ENCODE measurements at places on chromosomes 1 and 21.
A peak's percentile ranks its signal among the peaks of the same experiment; 100 is the strongest.

DNA sequence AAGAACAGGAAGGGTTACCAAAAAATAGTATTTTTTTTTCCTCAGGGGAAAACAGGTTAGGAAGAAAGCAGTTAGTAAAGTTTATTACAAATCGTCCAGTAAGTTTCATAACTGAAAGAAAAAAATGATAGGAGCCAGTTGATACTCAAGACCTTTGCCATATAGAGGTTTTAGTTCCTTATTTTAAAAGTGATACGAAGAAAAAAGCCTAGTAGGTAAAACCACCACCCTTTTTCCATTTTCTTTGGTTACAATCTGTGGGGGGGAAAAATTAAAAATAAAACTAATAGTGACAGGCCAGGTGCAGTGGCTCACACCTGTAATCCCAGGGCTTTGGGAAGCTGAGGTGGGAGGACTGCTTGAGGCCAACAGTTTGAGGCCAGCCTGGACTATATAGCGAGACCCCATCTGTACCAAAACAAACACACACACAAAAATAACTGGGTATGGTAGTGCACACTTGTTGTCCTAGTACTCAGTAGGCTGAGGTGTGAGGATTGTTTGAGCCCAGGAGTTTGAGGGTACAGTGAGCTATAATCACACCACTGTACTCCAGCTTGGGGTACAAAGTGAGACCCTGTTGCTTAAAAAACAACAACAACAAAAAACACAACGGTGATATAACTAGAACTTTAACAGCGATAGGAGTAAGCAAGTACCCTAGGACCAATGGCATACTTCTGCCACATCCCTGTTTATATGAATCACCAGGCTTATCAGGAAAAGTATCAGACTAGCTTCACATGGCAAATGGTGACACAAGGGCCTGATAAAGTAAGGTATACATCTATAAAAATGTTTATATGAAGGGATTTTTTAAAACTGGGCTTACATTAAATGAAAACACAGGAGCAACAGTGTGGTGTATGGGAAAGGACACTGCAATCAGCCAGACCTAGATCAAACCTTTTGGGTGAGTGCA lies 5.4 kb downstream of the TMEM59 start:
- no peak for DNase-seq

GRCh38 chr1:21468599-21468998 lies 28.7 kb downstream of the NBPF3 start:
- no peak for DNase-seq

GRCh38 chr1:35062518-35063196 lies 16.5 kb upstream of the ZMYM1 start:
- DNase-seq = peak; percentile 47

GRCh38 chr1:55786396-55786795 lies 571.2 kb upstream of the USP24 start:
- no peak for DNase-seq

DNA sequence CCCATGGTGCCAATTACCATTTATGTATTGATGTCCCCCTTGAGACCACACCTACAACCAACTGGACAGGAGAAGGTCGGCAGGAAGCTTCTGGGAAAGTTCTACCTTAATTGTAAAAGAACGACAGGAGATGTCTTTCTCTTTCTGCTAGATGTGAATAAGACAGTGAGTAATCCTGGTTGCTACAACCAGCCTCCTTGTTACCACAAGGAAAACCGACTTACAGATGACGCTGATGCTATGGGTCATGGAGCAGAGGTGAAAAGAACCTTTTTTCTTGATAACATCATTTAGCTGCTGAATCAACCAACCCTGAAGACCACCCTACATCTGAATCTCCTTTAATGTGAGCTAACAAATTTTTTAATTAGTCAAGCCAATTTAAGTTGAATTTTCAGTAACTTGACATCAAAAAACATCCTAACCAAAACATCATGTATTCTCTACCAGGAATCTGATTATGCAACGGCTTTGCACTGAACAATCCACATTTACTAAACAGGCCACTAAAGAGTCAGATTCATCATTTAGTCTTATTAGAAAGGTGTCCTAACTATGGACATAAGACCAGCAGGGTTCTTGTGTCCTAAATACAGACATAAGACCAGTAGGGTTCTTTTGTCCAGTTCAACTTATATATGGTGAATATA lies 23.0 kb downstream of the RGS2 start:
- DNase-seq = no peak

DNA sequence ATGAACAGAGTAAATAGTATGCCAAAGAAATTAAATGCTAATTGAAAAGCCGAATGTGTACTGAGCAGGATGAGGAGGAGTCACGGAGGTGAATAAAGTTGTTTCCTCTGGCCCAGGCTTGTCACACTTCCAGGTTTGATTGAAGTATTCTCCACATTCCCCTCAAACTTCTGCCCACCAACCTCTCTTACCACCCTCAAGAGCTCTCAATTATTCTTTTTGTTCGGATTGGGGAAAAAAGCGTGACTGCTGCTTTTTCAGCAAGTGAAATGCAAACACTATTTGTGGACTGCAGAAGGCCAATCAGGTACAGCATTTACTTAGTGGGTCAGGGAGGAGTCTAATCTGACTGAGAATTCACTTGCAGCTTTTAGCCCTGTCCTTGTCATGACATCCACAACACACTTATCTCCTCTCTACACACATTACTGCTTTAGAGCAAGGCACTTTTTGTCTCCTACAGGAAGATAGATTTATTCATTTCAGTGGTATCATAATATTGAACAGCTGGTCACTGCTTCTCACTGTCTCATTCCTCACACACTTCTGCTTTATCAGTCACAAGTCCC lies 375.6 kb upstream of the PRMT6 start:
- DNase-seq = no peak

DNA sequence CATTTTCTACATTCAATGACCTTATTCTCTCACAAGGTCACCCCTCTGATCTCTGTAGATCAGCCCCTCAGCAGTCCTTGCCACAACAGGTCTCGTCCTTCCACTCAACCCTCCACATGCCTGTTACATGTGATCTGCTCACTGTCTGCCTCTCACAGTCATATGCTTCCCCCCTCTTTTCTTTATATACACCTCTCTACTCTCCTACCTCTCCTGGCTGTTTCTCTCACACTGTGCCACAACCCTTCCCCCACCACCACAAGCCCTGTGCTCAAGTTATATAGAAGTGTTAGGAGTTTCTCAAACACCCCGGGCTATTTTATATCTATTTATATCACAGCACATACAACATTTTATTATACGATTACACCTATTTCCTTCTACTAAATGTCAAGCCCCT lies 12.6 kb downstream of the B3GALNT2 start:
- DNase-seq = no peak

- peak; percentile 18 for DNase-seq
Observed at GRCh38 chr1:21874778-21875547, 62.1 kb downstream of the HSPG2 start.

- DNase-seq = no peak
Observed at GRCh38 chr21:41302976-41303375, 13.6 kb upstream of the FAM3B start.

- DNase-seq = no peak
Observed at GRCh38 chr1:41695118-41695745, 210.7 kb upstream of the EDN2 start.

DNA sequence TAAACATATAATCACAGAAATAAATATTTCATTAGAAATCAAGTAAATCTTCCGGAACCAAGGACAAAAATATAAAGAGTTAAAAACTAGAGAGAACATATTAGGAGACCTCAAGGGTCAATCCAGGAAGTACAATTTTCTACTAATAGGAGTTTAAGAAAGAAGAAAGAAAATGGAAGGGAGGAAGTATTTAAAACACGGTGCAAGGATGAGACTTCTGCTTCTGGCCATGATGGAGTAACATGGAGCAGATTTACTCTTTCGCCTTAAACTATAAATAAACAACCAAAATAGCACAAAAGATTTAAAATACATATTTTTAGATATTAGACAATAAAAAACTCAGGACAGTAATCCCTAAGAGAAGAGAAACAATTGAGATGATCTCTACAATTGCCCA lies 12.6 kb upstream of the IFNAR1 start:
- no peak for DNase-seq

GRCh38 chr1:10829965-10830515 lies 33.6 kb upstream of the CASZ1 start:
- no peak for DNase-seq

DNA sequence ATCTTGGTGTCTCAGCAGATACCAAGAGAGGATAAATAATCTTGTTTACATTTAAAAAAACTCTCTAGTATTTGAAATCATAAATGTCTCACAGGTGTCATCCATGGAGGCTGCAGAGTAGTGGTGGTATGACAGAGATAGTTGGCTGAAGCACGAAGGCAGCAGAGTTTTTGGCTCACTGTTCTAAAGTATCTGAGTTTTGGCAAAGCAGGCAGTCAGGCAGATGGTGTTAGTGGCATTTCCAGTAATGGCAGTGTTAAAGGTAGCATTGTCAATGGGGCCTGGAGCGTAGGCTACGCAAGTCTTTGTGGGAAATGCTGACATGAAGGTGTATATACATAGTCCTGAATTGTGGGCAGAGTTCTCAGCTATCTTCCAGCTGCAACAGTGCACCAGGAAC lies 68.5 kb upstream of the HSD17B7 start:
- DNase-seq = no peak

DNA sequence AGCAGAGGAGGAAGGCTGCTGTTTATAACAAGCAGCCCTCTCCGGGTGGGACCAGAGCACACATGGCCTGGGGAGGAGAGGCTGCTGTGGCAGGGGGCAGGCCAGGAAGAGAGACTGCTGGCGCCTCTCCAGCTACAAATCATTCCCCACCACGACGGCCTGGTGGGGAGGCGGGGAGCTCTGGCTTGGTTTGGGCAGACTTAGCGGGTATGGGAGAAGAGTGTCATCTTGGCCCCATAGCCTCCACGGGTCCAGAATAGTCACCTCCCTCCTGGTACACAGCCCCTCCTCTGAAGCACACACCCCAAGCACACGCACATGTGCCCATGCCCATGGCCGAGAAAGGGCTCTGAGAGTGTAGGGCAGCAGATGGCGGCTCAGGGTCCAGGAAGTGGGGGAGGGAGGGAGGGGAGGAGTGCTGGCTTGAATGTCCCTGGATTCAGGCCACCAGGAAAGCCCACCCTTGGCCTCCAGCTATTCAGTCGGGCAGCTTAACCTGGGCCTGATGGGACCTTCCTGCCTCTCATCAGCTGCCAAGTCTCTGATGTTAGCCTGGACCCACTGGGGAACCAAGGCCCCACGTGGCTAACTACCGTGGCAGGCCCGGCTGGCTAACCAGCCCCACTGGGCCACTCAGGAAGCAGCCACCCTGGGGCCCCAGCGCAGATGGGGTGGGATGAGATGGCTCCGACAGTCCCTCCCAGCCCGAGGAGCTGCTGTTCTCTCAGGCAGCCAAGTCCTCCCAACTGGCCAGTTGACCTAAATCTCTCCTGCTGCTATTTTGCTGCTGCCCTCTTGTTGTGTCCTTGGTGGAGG lies 10.9 kb downstream of the LRP8 start:
- DNase-seq = peak; percentile 58

GRCh38 chr1:30895944-30896660 lies 12.5 kb downstream of the SDC3 start:
- DNase-seq = no peak

- DNase-seq = no peak
Observed at GRCh38 chr21:22235866-22236590, 1237.8 kb downstream of the NCAM2 start.

- no peak for DNase-seq
Observed at GRCh38 chr1:183533617-183534174, 56.6 kb downstream of the NCF2 start.

- no peak for DNase-seq
Observed at GRCh38 chr1:54798206-54798605, 2.9 kb downstream of the TTC22 start.

DNA sequence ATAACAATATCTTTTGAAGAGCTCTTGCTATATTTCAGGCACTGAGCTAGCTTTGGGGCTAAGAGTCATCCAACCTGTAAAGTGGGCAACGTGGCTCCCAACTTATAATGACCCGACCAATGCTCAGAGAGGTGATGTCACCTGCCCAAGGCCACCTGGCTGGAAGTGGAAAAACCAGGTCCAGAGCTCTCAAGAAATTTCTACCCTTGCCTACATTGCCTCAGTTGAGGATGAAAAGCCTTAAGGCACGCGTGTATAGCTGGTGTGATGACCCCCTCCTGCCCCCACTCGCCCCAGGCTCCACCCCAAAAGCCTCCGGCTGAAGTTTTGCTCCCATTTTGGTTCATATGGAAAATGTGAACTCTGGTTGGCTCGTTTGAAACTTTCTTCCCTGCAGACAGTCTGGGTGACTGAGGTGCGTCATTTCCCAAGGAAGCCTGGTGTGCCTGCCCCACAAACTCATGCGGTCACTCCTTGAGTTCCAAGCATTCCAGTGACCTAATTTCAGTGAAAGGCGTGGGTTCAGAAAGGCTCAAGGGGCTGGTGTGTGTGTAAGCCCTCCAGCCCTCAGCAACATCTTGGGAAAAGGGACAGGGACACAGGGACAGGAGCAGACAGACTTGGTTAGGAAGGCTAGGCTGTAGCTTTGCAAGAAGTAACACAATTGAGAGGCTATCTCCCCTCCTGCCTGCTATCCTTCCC lies 20.5 kb downstream of the HTR1D start:
- no peak for DNase-seq

DNA sequence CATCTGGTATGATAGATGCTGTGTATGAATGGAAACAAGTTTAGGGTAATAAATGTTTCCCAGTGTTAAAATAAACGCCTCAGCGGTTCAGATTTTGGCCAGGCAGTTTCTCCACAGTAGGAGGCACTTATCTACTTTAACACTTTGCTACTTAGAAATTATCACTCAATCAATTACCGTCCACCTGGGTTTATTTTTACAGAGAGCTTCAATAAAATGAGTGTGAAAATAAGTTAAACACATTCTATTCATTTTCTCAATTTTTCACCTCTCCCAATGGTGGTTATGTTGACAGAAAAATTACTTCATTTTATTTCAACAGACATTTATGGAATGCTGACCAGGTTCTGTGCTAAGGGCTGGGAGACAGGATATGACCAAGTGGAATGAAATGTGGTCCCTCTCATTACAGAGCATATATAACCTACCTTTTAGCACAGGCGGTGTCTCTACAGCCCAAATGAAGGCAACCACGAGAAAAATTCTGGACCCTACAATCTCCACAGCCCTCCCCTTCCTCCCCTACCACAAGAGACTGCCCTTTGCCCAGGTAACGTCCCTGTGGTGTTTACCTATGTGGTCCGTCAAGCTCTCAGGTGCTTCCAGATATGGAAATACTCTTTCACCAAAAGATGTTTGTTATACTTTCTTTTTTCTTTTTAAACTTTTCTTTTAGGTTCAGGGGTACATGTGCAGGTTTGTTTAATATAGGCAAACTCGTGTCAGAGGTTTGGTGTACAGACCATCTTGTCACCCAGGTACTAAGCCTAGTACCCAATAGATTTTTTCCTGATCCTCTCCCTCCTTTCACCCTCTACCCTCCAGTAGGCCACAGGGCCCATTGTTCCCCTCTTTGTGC lies 105.5 kb downstream of the HLCS start:
- no peak for DNase-seq

DNA sequence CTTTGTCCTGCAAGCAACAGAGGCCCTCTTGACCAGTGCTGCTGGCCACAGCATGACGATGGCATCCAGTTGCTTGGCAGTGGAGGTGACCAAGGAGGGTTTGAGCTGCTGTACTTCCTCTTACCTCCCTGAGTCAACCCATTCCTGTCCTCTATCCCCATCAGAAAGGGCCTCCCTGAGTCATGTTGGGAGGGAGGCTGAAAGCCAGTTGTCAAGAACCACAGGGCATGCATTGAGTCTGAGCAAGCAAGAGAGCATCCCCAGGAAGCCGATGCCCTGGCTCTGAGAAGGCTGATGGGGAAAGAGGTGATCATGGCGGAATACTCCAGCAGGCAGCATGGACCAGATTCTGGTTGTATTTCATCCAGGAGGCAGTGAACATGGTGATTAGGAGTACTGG lies 69.6 kb downstream of the LACTBL1 start:
- DNase-seq = no peak

- DNase-seq = no peak
Observed at GRCh38 chr1:179053486-179053885, 27.8 kb downstream of the FAM20B start.
